Fibroblast of lung (primary cell): ENCODE measurements at places on chromosomes 5 and 9.

DNA sequence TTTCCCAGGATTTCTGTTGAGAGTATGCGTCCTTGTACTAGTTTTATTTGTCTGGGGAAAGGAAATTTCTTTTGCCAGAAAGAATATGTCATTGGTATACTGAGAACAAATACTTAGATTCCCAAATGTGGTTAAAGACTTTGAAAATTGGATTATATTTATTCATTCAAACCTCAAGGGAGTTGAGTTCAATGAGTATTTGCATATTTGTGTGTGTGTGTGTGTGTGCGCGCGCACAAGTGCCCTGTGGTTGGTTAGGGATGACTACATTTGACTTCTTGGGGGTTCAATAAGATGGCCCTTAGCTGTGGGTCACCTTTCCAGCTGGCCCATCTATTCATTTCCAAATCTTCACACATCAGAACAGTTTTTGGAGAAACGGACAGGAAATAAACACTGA lies 4.9 kb downstream of the RXFP3 start:
- no peak for DNase-seq

DNA sequence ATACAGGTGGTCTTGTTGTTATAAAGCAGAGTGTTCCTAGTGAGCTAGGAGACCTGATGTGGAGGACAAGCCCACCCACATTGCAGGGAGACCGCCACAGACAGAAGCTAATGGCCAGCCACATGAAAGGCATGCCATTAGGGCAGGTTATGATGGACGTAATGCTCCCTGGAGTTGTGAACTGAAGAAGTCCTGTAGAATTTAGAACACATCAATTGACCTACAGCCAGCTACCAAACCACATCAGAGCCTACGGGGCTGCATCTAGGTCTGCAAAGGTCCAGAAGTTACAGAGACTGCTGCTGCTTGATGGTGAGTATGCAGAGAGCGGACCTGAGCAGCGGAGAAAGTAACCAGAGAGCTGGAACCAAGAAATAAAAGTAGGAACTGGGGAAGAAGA lies 116.6 kb downstream of the LPAR1 start:
- no peak for DNase-seq

DNA sequence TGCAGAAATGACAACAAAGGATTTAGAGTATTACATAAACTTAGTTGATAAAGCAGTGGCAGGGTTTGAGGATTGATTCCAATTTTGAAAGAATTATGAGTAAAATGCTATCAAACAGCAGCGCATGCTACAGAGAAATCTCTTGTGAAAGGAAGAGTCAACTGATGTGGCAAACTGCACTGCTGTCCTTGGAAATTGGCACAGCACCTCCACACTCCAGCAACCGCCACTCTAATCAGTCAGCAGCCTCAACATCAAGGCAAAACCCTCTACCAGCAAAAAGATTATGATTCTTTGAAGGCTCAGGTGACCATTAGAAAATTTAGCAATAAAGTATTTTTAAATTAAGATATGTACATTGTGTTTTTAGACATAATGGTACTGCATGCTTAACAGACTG lies 66.4 kb downstream of the AUH start:
- DNase-seq = no peak

- no peak for DNase-seq
Observed at GRCh38 chr9:23728736-23729135, 97.3 kb downstream of the ELAVL2 start.

DNA sequence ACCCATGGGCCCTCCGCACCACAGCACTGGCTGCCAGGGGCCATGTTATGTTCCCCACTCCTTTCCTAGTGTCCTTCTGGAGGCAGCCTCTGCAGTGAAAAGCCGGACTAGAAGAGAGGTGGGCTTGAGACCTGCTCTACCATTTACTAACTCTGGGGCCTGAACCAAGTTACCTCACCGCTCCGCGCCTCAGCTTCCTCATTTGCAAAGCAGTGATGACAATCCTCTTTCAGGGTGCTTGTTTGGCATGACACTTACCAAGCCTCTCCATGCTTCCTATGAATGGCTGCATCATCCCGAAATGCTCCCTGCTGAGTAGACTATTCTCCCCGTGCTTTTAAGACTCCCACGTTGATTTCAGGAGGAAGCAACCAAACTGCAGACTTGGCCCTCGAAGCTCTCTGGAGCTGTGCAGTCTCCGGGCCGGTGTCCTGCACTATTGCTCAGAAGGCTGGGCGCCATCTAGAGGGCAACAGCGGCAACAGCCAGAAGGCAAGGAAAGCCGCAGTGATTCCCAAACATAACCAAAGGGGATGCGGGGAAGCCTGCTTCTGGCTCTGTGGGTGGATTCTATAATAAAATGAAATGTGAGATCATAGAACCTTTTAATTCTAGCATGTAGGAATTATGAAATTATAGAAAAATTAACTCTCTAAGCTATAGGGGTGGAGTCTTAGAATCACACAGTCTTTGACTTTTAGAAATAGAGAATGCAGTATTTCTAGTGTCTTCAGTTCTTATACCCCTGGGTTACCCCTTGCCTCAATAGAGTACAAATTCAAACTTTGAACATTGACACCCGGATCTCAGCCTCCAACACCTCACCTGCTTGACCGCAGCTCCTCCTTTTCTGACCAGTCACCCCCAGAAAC lies 599.8 kb upstream of the BRINP1 start:
- DNase-seq = peak; percentile 57

- DNase-seq = no peak
Observed at GRCh38 chr5:76082772-76083554, at the start of gene SV2C. Gene SV2C (plus strand): TSS chr5:76083383. CDS start chr5:76131751, 48,368 bp downstream.

DNA sequence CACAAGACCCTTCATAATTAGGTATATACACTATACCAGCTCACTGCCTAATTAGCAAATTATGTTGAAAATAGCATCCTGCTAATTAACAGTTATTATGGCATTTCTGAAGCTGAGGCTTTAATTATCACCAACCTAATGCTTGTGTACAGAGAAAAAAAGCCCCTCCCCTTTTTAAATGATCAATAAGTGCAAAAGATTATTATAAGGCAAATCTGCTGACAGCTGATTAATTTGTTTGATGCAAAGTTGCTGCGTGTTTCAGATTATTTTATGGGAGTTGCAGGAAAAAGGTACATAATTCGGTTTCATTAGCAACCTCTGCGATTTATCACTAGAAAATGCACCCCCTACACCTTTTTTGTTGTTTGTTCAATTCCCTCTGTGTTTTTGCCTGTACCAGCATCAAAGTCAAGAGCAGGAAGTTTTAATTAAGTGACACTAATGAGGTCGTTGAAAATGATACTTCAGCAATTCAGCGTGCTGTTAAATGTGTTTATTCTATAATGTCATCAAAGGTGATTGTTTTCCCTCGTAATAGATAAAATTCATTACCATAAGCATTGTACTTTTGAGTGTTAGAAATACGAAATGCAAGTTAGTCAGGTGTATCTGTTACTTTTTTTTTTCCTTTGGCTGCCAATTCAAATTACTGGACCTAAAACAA lies 170.0 kb downstream of the EBF1 start:
- no peak for DNase-seq

DNA sequence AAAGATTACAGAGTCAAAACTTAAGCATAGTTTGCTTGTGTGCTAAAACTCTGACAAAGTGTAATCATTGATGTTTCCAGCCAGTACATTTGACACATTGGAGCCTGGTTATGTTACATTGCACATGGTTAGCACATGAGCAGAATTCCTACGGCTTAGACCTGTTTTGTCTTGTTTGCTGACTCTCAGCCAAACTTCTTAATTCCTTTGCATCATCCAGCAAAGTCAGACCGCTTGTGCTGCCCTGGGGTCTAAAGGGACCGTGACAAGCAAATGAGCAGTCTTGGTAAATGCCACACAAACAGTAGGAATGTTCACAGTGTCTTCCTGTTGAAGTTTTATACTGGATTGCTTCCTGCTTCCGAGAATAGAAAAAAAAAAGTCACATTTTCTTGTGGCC lies 72.0 kb upstream of the ENTREP1 start:
- no peak for DNase-seq

DNA sequence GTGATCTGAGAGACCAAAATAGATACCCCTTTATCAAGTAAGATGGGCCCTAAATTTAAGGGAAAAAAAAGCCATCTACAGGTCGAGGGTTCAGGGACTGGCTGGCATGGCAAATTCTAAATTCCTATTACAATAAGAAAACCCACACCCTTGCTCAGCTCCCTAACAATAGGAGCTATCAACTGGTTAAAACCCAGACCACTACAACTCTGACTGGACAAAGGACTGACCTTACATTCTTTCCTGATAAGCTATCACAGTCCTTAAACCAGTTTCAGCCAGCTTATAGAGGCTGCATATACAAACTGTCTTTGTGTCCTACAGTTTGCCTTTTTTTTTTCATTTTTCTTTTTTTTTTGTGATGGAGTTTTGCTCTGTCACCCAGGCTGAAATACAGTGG lies 803.6 kb downstream of the NR2F1-AS1 start:
- peak; percentile 27 for DNase-seq

GRCh38 chr5:175788155-175788787 lies 83.1 kb upstream of the CPLX2 start:
- DNase-seq = no peak
